Activated CD4-positive, alpha-beta T cell treated with anti-CD3 and anti-CD28 coated beads for 36 hours (primary cell): ENCODE measurements at places on chromosomes 12 and 14. TPM values are rescaled to one million over a fixed set of nuclear protein-coding genes. Genes with fewer than 3 reads are reported as not detected.

Gene TCL1A
- total RNA-seq: not detected

Gene PLEKHD1
- 0.05 TPM for total RNA-seq

Gene FAM181A
- not detected for total RNA-seq

Gene OR6C2
- total RNA-seq: not detected

Gene SDR9C7
- total RNA-seq: not detected

DNA sequence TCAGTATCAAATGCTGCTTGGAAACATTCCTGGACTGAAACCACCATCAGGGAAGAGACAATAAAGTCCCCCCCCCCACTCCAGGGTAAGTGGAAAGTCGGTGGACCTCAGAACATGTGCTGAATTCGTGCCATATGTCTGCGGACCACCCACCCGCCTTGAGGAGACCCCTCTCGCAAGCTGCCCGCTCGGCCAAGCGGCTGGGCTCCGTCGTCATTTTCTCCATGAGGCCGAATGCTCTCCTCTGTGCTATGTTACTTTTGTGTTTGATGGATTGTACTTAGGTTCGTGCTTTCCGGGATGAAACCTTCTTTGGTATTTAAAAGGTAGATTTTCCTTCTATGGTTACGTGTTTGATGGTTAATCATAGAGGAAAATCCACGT is 136.2 kb upstream of the RTL1 start:
- H3K4me3 ChIP-seq: no peak overlapping the region
- H3K4me1 ChIP-seq: no peaks in the 10 kb centered on the region
- H3K27me3 ChIP-seq: peaks cover 2% of the 10 kb centered on the region
- H3K27ac ChIP-seq: no peak overlapping the region

GRCh38 chr12:120754792-120755191 is 29.2 kb downstream of the ACADS start:
- H3K36me3 ChIP-seq: no peaks in the 10 kb centered on the region
- DNase-seq: no peak
- H3K27me3 ChIP-seq: no peaks in the 10 kb centered on the region
- H3K4me3 ChIP-seq: no peak overlapping the region

- H3K27me3 ChIP-seq: no peaks in the 10 kb centered on the region
- DNase-seq: no peak
Observed at GRCh38 chr14:63933711-63934110, 80.9 kb downstream of the SYNE2 start.

DNA sequence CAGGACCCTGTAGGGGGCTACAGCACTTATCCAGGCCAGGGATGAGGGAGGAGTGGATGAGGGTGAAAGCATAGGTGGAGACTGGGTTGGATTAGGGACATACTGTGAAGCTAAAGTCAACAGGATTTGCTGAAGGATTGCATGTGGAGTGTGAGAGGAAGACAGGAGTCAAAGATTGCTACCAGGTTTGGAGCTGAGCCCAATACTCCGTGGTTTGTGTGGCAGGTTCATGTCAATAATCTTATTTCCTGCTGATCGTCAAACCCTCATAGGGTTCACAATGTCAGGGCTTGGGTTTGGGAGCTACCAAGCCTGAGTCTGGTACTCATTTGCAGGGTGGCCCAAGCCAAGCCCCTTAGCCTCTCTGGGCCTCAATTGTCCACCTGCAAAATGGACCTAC is 77.1 kb upstream of the PLXNC1 start:
- H3K27ac ChIP-seq: no peak overlapping the region
- H3K36me3 ChIP-seq: no peaks in the 10 kb centered on the region
- peaks cover 15% of the 10 kb centered on the region for H3K4me1 ChIP-seq
- no peaks in the 10 kb centered on the region for H3K27me3 ChIP-seq
- no peak for DNase-seq
